Fibroblast of gingiva (primary cell): ENCODE measurements at places on chromosomes 2 and 18.

- no peak for DNase-seq
These were observed 36.2 kb downstream of the CCDC178 start for GRCh38 chr18:33404244-33404873.

- DNase-seq, result peak; percentile 45
These were observed 131.5 kb downstream of the ZNF532 start for GRCh38 chr18:58996131-58996641.

- DNase-seq, result no peak
These were observed 937 bp downstream of the EGR4 start for GRCh38 chr2:73292316-73292905.

DNA sequence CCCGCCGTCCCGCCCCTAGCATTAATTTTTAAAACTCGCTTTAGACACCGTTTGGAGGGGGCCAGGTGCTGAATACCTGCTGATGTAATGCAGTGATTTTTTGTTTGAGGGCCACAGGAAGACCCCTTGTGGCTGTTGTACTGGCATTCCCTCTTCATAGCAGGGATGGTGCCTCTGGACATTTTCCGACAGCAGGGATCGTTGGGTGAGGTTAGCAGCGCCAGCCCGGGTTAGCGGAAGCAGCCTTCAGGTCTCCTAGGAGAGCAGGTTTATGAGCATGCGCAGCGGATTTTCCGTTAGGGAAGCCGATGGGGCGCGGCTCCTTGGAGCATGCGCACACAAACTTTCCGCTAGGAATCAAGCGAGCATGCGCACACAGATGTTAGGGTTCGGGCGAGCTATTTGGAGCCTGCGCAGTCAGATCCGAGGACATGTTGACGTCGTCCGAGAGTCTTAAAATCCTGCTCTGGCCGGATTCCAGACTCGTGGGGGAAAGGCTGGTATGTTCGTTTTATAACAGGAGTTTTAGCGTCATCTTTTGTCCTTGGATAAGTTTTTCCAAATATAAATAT, 17.2 kb upstream of the C2orf74 start:
- peak; percentile 96 for DNase-seq

DNA sequence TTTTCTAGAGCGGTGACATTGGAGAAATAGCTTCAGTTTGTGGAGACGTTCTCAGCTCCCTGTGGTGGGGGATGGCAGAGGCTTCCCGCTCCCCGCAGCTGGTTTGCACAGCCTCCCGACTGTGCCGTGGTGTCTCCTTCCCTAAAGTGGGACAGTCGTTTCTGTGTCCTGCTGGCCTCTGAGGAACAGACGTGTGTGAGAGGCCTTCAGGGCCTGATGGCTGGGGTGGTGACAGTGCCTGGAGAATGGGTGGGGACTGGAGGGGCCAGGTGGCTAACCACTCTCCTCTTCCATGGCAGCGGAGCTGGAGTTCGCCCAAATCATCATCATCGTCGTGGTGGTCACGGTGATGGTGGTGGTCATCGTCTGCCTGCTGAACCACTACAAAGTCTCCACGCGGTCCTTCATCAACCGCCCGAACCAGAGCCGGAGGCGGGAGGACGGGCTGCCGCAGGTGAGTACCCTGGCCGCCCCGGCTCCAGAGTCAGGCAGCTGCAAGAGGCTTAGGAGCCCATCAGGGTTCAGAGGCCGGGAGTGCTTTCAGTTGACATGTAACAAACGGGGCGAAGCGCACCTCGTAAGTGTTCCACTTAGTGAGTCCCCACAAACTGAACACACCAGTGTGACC, 105.4 kb downstream of the FAM210A start:
- no peak for DNase-seq

GRCh38 chr2:230974096-230974913, 21.6 kb upstream of the SPATA3 start:
- no peak for DNase-seq

- peak; percentile 37 for DNase-seq
These were observed 27.4 kb upstream of the SPR start for GRCh38 chr2:72859831-72860262.

GRCh38 chr2:234137400-234138014, 87.0 kb downstream of the SPP2 start:
- DNase-seq, result no peak

DNA sequence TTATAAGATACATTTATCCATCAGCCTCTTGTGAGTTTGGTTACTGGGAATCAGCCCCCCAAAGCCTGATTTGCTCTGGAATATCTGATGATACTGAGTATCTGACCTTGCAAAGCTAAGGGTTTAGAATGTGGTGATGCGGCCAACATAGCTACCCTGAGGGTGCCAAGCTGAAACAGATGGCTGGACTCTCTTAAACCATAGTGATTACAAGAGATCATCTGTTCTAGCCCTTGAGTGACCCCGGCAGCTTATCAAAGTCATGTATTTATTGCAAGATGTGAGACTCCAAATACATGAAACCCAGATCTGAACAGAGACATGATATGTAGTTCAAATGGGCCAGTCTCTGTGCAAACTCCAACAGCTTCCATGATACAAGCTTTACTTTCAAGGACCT, 78.2 kb upstream of the CABLES1 start:
- no peak for DNase-seq

DNA sequence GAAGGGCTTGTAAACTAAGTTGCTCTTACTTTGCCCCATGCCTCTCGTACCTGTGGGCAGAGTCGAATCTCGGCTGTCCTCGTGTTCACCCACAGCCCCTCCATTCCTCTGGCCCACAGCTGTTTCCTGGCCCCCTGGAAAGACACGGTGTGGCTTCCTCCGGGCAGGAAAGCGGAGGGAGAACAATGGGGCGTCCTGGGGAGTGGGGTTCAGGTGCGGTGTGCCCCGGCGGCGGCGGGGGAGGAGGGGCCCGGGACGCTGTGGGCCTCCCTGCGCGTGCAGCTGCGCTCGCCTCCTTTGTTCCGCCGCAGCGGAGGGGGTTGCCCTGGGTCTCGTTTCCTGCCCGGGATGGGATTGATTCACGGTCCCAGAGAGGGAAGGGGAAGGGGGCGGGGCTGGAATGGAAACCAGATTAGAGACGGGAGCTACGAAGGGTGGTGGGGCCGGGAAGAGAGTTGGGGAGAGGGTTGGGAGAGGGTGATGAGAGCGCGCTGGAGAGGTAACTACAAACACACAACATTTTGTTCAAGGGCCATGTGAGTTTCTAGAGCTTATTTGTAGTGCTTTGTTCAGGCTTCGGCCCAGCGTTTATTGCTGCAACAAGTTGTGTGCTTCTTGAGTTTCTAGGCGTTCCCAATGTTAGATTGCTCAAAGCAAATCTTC, 796 bp downstream of the MYO1B start:
- peak; percentile 68 for DNase-seq

- no peak for DNase-seq
These were observed 94.1 kb downstream of the DNER start for GRCh38 chr2:229620289-229620688.

- no peak for DNase-seq
These were observed 96.8 kb downstream of the CLIP4 start for GRCh38 chr2:29212009-29212408.

GRCh38 chr2:202749477-202749876, 114.7 kb downstream of the FAM117B start:
- DNase-seq, result no peak

- DNase-seq, result no peak
These were observed 25.5 kb downstream of the CYRIA start for GRCh38 chr2:16640001-16640700.

DNA sequence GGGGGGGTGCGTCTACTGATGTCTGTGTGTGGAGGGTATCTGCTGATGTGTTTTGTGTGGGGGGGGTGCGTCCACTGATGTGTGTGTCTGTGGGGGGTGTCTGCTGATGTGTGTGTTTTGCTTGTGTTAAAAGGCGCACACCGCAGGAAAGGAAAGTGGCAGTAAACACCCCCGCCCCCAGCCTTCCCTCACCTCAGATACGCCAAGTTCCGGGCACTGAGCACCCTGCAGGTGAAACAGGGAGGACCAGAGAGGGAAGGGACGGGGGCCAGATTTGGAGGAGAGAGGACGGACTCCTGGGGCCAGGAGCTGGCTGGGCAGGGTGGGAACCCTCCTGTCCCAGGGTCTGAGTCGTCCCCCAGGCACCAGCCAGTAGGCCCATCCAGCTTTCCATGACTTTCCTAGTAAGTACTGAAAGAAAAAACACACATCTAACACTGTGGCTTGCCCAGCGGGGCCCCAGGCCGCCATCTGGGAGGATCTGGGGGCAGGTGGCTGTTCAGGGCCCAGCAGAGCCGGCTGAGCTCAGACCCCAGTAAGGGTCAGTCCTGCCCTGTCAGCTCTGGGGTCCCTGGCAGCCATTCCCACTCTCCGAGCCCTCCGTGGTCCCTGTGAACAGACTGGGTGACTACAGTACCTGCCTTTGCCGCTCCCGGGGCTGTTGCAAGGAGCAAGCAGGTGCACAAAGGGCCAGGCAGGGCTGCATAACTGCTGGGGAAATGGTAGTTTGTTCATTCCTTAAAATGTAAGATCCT, 126.9 kb downstream of the NFATC1 start:
- DNase-seq, result no peak

DNA sequence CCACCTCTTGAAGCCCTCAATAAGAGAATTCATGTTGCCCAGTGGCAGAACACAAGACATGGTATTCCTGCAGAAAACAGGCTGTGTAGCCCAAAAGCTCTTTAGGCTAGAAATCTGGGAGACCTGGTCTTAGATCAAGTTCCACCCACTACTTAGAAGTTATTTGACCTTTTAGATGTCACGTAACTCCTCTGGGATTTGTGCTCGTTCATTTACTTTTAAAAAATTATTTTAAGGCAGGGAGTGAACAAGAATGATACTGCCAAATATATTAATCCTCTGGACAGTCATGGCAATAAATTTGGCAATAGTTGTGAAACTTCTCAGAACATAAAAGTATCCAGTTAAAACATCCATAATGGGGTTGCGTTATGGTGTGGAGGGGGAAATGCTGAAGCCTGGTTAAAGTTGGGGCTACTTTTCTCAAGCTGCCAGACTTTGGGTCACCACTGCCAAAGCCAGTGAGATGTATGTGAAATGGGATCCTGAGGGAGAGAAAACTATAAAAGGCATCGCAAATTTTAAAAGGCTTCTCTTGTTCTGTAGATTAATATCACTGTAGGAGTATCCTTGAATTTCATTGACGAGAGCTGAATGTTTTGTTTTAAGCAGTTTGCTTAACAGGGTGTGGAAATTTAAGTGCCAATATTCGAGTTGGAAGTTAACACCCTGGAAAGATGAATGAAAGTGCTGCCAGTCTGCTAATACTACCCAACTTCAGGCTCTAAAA, 15.8 kb downstream of the DAPL1 start:
- no peak for DNase-seq

DNA sequence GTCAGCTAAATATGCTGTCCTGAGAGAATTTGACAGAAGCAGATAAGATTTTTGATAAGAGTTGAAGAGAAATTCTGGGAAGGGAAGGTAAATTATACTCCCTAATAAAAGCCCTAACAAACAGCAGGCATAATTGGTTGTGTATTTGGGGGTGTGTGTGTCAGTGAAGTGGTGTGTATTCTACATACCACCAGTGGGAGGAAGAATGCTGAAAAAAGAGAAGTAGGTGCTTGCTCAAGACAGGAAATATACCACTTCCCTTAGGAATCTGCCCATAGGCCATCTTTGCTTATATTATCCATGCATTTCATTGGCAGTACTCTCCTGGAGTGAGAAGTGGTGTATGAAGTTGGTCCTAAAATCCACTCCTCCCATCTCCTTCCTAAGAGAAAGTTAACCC, 76.2 kb downstream of the FMNL2 start:
- no peak for DNase-seq

DNA sequence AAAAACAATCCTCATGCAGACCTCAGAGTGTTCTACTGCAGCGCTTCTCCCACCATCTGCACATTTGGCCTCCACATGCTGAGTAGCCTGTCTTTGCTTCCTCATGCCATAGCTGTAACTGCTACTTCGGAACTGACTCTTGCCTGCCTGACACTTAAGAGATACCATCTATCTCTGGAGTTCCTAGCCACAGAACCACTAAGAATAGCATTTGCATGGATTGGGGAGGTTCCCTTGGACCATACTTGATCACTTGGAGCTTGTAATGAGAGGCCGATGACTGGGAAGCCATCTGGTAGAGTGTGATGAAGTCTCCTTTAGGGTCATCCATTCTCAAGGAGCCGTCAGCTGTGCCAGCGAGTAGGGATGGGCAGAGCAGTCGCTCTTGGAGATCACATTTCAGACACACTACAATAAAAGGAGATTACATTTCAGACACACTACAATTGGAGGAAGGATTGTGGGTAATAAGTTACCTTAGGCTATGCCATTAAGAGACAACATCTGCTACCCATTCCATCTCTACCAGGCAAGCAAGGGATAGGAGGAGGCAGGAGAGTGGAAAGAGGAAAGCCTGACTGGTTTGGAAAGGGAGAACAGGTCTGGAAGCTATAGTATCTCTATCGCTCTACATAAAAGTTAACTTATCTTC, 21.8 kb downstream of the DOK1 start:
- peak; percentile 78 for DNase-seq

DNA sequence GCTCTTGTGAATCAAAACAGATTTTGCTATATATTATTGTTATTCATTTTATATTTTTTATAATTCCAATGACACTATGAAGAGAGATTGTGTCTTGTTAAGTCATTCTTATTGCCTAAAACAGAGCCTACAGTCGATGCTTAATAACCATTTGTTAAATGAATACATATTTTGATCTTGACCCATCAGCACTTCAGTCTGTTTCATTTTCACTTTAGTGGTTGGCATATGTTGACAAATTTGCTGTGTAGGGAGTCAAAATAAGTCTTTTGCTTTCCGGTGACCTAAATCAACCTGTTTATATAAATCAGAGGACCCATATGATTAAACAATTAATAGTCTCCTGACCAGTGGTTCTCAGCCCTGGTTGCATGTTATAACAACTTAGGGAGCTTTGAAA, 97.1 kb downstream of the TXNL1 start:
- no peak for DNase-seq

GRCh38 chr2:48709096-48710034, 46.2 kb downstream of the LHCGR start:
- DNase-seq, result no peak

DNA sequence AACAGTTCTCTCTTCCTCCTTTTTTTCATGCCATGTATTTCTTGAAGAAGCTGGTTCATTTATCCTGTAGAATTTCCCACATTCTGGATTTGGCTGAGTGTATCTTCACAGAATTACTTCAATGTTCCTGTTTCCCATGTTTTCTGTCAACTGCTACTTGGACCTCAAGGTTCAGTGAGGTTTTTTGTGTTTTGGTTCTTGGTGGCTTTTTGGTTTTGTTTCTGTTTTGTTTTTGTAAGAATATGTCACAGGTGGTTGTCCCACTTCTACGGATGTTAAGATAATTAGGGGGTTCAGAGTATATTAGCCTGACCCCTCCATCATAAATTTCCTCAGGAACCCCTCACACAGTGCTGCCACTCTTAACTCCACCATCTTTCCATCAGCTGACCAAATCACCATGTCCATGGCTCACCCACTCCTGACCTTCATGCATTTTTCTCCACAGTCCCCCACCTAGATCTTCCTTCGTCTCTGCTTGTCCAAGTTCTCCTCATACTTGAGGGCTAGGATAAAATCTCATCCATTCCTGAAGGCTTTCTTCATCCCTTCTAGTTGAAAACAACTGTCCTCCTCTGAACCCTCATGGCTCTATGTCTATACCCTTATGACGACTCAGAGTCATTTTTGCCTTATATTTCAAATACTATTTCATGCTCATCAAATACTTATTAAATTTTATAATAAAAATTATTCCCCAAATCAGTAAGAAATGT, 40.4 kb downstream of the PLEKHM3 start:
- DNase-seq, result no peak

GRCh38 chr2:181675254-181675653, 5.1 kb downstream of the NEUROD1 start:
- no peak for DNase-seq

GRCh38 chr18:36534154-36534688, 236.7 kb downstream of the FHOD3 start:
- DNase-seq, result no peak

- no peak for DNase-seq
These were observed 22.2 kb downstream of the EFR3B start for GRCh38 chr2:25063876-25064660.
